HFFc6 (cell line): ENCODE measurements at places on chromosomes 13 and 19.

- DNase-seq, result no peak
These were observed 25.8 kb downstream of the CFAP97D2 start for GRCh38 chr13:114204894-114205293.

DNA sequence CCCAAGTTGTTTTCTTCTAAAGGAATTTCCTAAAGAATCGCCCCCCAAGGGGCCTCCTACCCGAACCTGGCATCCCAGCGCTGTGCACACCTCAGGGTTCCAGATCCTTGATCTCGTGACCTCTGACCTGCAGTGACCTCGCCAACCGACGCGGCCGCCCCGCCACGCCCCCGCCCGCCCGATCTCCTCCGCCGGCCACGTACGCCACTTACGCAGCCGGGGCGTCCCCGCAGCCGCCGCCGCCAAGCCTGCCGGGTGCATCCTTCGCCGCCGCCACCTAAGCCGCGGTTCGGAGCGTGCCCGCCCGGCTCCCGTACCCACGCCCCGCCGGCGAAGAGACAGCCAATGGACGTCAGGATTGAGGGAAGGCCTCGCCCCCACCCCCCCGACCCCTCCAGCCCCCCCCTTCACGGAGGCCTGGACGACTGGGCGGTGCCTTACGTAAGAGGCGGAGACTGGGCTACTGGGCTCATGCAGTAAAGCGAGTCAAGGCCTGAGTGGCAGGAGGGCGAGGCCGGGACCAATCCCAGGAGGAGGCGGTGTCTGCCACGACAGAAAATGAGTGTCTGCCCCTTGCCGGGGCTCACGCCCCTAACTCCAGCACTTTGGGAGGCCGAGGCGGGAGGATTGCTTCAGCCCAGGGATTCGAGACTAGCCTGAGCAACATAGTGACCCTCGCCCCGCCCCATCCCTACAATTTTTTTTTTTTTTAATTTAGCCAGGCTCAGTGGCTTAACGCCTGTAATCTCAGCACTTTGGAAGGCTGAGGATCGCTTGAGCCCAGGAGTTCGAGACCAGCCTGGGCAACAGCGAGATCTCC is at the start of gene YIF1B:
Gene YIF1B, minus strand, starts transcription at position 291 of the 820 bp plus-strand sequence. Its CDS starts 30 bp downstream, at position 261.
- DNase-seq, result peak; percentile 95

DNA sequence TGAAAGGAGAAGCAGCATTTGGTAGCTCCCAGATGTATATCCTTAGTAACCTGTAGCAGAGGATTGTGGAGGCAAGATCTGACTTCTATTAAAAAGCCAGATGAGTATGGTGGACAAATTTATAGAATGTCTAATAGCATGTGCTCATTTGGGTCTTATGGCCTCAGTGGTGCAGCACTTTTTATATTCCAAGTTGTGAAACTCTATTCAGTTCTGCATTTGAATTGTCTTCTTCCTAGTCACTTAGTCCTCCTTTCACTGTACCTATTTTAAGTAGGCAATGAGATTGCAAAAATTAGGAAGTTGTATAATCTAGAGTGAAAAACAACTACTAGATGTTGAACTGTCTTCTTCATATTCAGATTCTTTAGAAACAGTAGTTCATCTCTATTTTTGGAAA is 412.5 kb upstream of the PCDH9 start:
- DNase-seq, result no peak

GRCh38 chr13:21395953-21396352 is 63.1 kb downstream of the ZDHHC20 start:
- DNase-seq, result no peak

GRCh38 chr19:41533671-41534215 is 42.2 kb upstream of the CEACAM21 start:
- DNase-seq, result no peak

DNA sequence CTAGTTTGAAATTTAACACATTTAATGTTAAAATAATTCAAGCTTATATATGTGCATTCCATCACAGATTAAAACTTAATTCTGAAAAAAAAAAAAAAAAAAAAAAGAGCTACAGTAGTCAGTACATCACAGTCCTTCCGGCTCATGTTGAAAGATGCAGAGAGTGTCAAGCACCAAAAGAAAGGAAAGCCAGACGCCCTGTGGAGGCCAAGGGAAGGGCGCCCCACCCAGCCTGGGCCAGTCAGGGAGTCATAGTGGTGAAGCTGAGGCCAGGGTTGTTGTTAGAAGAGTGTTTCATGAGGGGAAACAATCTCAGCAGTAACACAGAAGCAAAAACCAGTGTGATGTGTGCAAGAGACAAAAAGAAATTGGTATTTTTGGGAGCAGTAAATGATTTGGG is 375.3 kb downstream of the MTUS2 start:
- DNase-seq, result no peak

DNA sequence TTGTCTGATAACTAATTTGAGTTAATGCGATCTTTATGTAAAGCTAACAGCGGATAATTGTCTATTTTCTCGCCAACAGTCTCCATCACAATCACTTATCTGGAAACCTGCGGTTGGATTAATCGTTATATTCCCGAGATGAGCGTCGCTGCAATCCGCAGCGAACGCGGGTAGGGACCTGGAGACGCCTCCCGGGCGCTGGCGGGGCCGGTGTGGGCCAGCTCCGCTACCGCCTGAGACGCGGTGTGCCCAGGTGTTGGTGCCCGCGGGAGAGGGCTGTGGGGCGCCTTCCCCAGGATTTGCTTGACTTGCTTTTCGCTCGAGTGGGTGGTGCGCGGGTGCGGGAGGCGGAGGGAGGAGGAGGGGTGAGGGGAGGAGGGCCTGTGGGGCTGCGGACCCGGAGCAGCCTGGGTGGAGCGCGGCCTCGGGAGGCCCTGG is 38.3 kb downstream of the SOX1 start:
- DNase-seq, result no peak

- DNase-seq, result no peak
These were observed 457.6 kb downstream of the KLF12 start for GRCh38 chr13:73676550-73677047.

GRCh38 chr19:4914736-4915501 is 5.6 kb downstream of the UHRF1 start:
- peak; percentile 76 for DNase-seq

DNA sequence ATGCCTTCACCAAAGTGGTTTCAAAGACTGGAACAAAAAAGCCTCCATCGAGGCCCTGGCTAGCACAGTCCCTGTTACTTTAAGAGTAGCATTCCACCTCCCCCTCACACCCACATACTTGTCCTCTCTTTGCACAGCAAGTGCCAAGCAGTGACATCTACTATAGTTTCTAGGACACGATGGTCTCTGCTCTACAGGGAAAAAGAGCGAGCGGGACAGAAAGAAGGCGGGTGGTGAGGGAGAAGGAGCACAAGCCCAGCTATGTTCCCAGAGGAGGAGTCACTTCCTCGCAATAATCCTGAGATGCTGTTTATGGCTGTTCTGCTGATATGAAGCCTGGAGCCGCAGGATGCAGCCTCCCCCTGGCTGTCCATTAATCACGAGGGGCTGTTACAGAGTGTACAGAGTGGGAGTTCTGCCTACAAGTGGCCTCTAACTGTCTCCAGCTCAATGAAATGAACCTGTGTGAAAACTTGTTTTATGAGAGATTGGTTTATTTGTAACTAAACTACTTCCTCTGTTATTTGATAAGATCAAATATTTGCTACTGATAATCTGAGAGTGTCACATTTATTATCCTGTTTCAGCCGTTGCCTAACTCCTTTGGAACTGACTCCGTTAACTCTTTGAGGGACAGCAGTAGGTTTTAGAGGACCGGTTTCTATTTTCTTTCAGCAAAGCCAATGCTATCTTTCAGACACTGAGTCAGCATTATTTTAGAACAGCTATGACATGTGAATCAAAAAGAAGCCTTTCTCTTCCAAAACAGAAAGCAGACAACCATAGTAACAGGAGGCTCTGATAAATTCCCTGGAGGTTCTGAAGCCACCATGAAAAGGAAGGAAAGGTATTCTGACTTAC is 208.0 kb downstream of the SPRY2 start:
- peak; percentile 31 for DNase-seq

- DNase-seq, result no peak
These were observed 24.3 kb upstream of the SHFL start for GRCh38 chr19:10061717-10062310.

DNA sequence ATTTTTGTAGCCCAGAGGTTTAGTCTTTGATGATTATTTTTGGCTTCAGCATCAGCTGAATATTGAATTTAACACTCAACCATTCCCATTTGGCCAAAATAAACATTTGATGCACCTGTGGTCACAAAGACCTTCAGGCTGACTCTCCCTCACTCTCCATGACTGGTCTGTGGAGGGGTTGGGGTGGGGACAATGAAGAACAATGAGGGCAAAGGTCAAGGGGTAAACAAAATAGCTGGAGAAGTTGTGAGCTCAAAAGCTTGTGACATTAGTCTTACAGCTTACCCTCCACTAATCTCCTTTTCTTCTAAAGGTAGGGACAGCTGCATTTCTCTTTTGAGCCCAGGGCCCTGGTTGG is 86.9 kb downstream of the SLC15A1 start:
- no peak for DNase-seq

GRCh38 chr13:50831512-50831911 is 12.0 kb downstream of the DLEU7 start:
- DNase-seq, result no peak

GRCh38 chr13:32791545-32792172 is 205.4 kb downstream of the PDS5B start:
- DNase-seq, result no peak

DNA sequence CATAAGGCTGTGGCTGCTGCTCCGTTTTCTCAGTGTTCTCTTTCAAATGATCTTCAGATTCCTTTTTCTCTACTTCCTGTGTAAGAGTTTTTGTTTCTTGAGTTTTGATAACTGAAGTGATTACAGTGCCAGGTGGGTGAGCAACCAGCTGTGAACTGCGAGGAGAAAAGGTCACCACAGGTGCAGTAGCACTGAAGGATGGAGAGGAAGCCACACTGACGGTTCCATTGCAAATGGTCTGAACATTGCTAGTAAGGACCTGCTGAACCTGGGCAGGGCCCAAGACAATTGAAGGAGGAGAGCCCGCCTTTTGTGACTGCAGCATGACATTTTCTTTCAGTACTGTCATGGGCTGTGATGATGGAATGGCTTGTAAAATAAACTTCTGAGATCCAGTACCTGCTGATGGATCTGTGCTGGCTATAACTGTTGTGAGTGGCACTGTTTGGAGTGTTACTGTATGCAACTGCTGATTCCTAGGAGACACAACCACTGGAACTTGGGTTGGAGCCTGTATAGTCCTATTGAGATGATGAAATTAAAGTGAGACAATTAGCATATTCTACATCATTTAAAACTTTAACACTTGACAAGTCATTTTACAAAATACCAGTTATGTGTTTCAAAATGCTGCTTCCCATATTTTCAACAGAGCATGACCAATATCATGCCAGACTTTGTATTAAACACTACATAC is 85.5 kb downstream of the ELF1 start:
- no peak for DNase-seq

- DNase-seq, result no peak
These were observed 125.8 kb upstream of the PCDH9 start for GRCh38 chr13:67355812-67356476.

DNA sequence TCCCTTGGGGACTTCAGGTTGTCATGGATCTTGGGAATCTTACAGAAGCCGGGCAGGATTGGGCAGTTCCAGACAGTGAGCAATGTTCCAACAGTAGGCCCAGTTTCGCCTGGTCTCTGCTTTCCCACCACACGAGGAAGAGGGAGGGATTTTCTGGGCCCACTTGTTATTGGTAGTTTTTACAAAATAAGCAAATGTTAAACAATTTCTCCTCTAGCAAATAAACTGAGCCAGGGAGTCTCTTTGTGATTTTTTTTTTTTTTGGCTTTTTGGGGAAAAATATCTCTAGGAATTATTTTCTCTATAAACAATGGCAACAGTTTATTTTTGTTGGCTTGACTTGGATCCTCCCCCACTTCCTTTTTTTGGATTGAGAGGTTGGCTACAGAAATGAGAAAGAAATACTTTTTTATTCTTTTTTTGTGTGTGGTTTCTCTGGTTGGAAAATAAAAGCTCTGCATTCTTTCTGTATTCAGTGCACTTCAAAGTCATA is 89.3 kb downstream of the TM9SF2 start:
- DNase-seq, result peak; percentile 12

DNA sequence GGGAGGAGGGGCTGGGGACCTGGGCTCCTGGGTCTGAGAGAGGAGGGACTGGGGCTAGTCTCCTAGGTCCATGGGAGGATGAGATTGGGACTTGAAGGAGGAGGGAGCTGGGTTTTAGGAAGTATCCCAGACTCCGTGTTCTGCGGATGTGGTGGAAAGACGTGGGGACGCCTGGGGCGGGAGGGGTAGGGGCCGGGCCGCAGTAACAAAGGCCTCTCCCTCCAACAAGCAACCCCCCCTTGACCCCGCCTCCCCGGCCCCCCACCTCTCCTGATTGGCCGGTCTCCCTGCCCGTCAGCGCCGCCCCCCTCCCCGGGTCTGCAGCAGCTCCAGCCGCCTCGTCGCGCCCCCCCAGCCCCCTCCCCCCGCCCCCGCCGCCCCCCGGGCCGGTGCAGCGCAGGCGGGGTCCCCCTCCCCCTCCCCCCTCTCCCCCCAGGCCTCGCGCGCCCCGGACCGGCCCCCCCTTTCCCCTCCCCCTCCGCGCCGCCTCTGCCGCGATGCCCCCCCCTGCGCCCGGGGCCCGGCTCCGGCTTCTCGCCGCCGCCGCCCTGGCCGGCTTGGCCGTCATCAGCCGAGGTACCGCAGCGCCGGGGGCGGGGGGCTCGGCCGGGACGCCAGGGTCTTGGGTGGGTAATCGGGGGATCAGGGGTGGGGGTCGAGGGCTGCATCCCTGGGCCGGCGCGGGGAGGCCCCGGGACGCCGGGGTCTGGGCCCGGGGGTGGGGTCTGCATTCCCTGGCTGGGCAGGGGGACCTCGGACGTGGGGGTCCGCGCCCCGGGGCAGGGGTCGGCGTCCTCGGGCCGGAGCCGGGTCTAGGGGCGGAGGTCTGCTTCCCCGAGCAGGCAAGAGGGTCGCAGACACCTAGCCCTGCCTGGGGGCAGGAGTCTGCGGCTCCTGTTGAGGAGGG is at the start of gene IGLON5:
Gene IGLON5, plus strand, starts transcription at position 294 of the 907 bp plus-strand sequence. Its CDS starts 204 bp downstream, at position 498.
- DNase-seq, result no peak

- no peak for DNase-seq
These were observed 10.1 kb upstream of the ZNF358 start for GRCh38 chr19:7505682-7506384.

DNA sequence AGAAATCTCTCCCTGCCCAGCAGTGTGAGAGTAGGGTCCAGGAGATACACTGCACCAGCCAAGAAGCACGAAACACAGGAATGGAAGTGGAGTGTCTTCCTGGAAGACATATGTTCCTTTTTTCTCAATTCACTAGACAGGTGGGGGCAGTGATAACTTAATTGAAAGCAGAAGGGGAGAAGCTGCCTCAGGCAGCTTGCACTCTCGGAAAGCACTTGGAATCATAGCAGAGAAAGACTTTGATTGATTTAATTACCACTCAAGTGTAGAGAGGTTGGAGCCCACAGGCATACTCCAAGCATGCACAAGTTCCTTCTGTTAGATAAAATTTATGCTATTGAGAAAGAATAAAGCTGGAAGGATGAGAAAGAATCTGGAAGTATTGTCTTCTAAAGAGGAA is 249.4 kb downstream of the SLITRK6 start:
- no peak for DNase-seq
